Stomach (tissue), 19 donors: ENCODE measurements at places on chromosomes 1 and 21. TPM values are rescaled to one million over a fixed set of nuclear protein-coding genes. Genes with fewer than 3 reads are reported as not detected.

- H3K4me3 ChIP-seq, result no peak overlapping the region
- H3K4me1 ChIP-seq, result no peaks in the 10 kb centered on the region
- no peaks in the 10 kb centered on the region for H3K36me3 ChIP-seq
These were observed 143.5 kb downstream of the ASTN1 start for GRCh38 chr1:177020851-177021589.

- no peaks in the 10 kb centered on the region for H3K36me3 ChIP-seq
- H3K4me3 ChIP-seq, result no peak overlapping the region
- DNase-seq, result no peak
- no peaks in the 10 kb centered on the region for H3K4me1 ChIP-seq
These were observed 80.6 kb downstream of the DSCAM start for GRCh38 chr21:40766381-40766780.

GRCh38 chr21:19969156-19969555 is 1029.1 kb upstream of the NCAM2 start:
- DNase-seq, result no peak
- no peaks in the 10 kb centered on the region for H3K27me3 ChIP-seq
- no peak overlapping the region for H3K4me3 ChIP-seq
- H3K27ac ChIP-seq, result no peak overlapping the region
- no peaks in the 10 kb centered on the region for H3K36me3 ChIP-seq

DNA sequence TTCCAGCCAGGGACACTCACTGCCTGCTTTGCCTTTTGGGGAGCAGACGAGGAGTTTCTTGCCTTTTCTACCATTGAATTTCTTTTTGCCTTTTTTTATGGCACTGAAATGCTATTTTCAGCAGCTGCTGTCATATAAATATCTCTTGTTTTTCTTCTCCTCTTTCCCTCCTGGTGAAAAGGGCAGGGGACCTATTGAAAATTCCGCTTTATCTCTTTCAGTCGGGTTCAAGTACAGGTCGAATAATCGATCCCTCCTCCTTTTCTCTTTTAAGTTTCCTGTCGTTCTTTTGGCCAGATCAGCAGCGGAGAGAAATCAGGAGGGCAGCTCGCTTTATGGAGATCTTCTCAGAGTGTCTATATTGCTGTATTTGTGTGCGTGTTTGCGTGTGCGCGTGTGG is 67.4 kb upstream of the CASZ1 start:
- H3K27ac ChIP-seq, result no peak overlapping the region
- H3K27me3 ChIP-seq, result peaks cover 17% of the 10 kb centered on the region
- peaks cover 35% of the 10 kb centered on the region for H3K4me1 ChIP-seq
- no peaks in the 10 kb centered on the region for H3K36me3 ChIP-seq
- no peak overlapping the region for H3K4me3 ChIP-seq

- peak overlapping the region; percentile 61 for H3K27ac ChIP-seq
- H3K4me3 ChIP-seq, result peak overlapping the region; percentile 10
- H3K27me3 ChIP-seq, result no peaks in the 10 kb centered on the region
- no peaks in the 10 kb centered on the region for H3K36me3 ChIP-seq
- DNase-seq, result no peak
These were observed 4.9 kb upstream of the GBP1 start for GRCh38 chr1:89069951-89070350.

S100A5 gene
- not detected for polyA plus RNA-seq

IFNAR1 gene
- 8.3 TPM for polyA plus RNA-seq

IPO13 gene
- 22.6 TPM for polyA plus RNA-seq
